ENCODE measurements at places on chromosomes 6 and 20. TPM values are rescaled to one million over a fixed set of nuclear protein-coding genes. Genes with fewer than 3 reads are reported as not detected.

The CABLES2 gene
- total RNA-seq: 0.43 TPM

The GPRC6A gene
- total RNA-seq: not detected

The C4B gene
- 133 TPM for total RNA-seq

The TGM3 gene
- not detected for total RNA-seq

The BTBD3 gene
- total RNA-seq: 12.9 TPM

The TP53INP2 gene
- total RNA-seq: 6.2 TPM

The KCNS1 gene
- not detected for total RNA-seq

The VNN1 gene
- total RNA-seq: not detected

The TMEM74B gene
- total RNA-seq: not detected

The MOCS1 gene
- total RNA-seq: 45.4 TPM

The ZKSCAN4 gene
- 3.1 TPM for total RNA-seq

The PBOV1 gene
- total RNA-seq: not detected

The GUCA1A gene
- total RNA-seq: 0.21 TPM

The DEFB132 gene
- 0.32 TPM for total RNA-seq

The TXLNB gene
- not detected for total RNA-seq
